ENCODE measurements at places on chromosomes 11 and 22.

GRCh38 chr11:64711956-64712362 lies 11.0 kb downstream of the NRXN2 start:
- peaks cover 86% of the 10 kb centered on the region for H3K27me3 ChIP-seq
- H3K27ac ChIP-seq, result no peak overlapping the region
- H3K4me3 ChIP-seq, result no peak overlapping the region
- no peak for DNase-seq
- no peaks in the 10 kb centered on the region for H3K36me3 ChIP-seq
- H3K4me1 ChIP-seq, result peaks cover 13% of the 10 kb centered on the region

DNA sequence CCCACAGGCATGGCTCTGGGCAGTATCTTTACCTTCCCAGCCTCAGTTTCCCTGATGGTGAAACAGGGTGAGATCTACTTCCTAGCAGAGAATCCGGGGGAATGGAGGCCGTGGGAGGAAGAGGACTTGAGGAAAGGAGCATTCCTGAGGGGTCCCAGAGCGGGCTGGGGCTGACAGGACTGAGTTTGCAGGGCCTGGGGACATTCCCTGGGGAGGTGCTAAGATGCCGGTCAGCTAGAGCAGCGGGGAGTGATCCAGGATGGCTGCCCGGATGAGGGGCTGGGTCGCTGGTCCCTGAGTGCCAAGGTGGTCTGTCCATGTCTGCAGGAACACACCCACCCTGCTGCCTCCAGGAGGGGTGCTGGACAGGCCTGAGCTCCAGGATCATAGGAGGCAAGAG lies 8.3 kb upstream of the RTN4R start:
- H3K36me3 ChIP-seq, result no peaks in the 10 kb centered on the region
- H3K27me3 ChIP-seq, result peaks cover 3% of the 10 kb centered on the region
- no peak for DNase-seq
- peaks cover under 1% of the 10 kb centered on the region for H3K4me1 ChIP-seq

DNA sequence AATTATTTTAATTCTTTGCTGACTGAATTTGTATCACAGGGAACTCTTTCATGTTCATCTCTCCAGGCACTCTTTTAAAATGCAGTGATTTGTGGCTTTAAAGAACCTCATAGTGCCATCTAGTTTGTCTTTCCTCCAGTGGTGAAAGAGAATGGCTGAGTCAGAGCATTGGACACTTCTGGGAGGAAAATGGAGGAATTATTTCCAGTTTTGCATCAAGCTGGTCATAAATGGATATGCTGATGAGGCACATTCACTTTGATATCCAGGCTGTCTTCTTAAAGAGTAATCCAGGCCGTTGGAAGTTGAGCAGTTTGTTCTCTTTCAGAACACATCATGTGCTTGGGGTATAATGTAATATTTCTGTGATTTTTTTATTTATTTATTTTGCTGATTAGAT lies 273.7 kb downstream of the DDX10 start:
- DNase-seq, result no peak
- no peaks in the 10 kb centered on the region for H3K27me3 ChIP-seq
- no peaks in the 10 kb centered on the region for H3K36me3 ChIP-seq
- H3K27ac ChIP-seq, result no peak overlapping the region
- H3K4me1 ChIP-seq, result no peaks in the 10 kb centered on the region

DNA sequence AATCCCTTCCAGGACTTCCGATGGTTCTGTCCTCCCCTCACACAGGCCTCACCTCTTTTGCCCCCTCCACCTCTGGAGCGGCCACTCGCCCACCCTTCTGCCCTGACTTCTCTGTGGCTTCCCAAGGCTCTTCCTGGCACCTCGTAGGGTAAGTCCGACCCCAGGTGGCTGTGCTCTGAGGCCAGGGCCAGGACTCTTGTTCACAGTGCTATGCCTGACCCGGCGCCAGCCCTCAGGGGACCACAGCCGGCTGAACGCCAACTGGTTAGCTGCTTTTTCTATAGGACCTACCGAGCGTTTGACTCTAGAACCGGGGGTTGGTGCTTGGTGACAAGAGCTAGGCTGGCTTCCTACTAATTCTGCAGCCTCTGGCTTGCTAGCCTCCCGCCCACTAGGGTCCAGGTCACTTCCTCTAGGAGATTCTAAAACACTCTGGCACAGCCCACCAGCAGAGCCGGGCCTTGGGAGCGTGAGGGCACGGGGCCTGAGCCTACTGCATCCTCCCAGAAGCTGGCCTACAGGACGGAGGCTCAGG lies 28.4 kb upstream of the KCNQ1OT1 start:
- no peaks in the 10 kb centered on the region for H3K4me1 ChIP-seq
- H3K27ac ChIP-seq, result no peak overlapping the region
- H3K36me3 ChIP-seq, result no peaks in the 10 kb centered on the region
- no peak overlapping the region for H3K4me3 ChIP-seq

DNA sequence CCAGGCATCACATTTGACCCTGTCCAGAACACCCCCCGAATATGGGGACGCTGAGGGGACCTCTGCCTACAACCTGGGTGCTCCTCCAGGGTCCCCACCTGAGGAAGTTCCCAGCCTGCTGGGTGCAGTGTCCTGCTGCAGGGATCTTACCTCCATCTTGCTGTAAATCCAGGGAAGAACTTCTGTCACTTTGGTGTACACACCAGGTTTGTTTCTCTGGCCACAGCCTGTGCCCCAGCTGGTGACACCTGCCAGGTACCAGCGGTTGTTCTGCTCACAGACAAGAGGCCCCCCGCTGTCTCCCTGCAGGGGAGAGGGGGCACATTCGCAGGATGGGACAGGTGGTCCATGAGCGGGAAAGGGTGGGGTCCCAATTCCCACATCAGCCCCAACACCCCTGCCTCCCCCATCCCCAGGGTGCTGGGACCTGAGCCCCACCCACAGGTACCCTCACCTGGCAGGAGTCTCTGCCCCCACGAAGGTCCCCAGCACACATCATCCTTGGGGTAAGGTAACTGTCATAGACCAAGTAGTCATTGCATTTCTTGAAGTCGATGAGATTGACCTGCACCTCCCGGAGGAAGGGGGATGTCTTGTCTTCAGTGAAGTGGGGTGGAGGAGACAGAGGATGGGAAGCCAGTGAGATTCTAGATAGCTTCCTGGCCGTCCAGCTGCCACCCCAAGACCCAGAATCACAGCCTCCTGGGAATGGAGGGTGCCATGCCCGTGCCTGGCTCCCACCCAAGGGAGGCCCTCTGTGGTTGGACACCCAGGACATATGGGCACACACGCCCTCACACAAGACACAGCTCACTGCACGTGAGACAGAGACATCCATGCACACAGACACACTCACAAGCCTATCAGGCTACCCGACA lies 25.5 kb downstream of the TMPRSS13 start:
- H3K36me3 ChIP-seq, result no peaks in the 10 kb centered on the region
- no peaks in the 10 kb centered on the region for H3K27me3 ChIP-seq
- no peak overlapping the region for H3K27ac ChIP-seq
- no peak for DNase-seq
- no peak overlapping the region for H3K4me3 ChIP-seq

DNA sequence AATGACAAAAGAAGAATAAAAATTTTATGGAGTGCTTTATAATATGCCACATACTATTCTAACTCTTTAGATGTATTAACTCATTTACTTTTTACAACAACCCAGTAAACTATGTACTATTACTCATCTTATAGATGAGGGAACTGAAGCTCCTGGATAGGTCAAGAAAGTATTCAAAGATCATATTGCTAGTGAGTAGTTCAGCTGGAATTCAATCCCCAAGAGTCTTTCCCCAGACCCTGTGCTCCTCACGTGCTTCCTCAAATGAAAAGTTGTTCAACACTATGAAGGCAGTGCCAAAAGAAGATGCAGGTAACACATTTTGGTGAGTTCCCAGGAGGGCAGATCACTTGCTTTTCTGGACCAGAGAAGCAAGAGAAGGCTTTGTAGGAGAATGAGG lies 46.8 kb downstream of the BTG4 start:
- no peak overlapping the region for H3K4me3 ChIP-seq
- H3K4me1 ChIP-seq, result peaks cover 6% of the 10 kb centered on the region
- no peaks in the 10 kb centered on the region for H3K27me3 ChIP-seq
- no peaks in the 10 kb centered on the region for H3K36me3 ChIP-seq
- DNase-seq, result no peak

- DNase-seq, result no peak
- H3K27me3 ChIP-seq, result no peaks in the 10 kb centered on the region
- peaks cover 10% of the 10 kb centered on the region for H3K4me1 ChIP-seq
- no peaks in the 10 kb centered on the region for H3K36me3 ChIP-seq
- H3K4me3 ChIP-seq, result no peak overlapping the region
These were observed 50.6 kb upstream of the APOA1 start for GRCh38 chr11:116888024-116888423.

All from neural progenitor cell (in vitro differentiated cells).